Activated CD4-positive, alpha-beta T cell treated with anti-CD3 and anti-CD28 coated beads for 4 hours (primary cell): ENCODE measurements at places on chromosomes 16 and 17.

- DNase-seq: no peak
Measured at GRCh38 chr16:73126525-73126853, 78.6 kb upstream of the ZFHX3 start.

DNA sequence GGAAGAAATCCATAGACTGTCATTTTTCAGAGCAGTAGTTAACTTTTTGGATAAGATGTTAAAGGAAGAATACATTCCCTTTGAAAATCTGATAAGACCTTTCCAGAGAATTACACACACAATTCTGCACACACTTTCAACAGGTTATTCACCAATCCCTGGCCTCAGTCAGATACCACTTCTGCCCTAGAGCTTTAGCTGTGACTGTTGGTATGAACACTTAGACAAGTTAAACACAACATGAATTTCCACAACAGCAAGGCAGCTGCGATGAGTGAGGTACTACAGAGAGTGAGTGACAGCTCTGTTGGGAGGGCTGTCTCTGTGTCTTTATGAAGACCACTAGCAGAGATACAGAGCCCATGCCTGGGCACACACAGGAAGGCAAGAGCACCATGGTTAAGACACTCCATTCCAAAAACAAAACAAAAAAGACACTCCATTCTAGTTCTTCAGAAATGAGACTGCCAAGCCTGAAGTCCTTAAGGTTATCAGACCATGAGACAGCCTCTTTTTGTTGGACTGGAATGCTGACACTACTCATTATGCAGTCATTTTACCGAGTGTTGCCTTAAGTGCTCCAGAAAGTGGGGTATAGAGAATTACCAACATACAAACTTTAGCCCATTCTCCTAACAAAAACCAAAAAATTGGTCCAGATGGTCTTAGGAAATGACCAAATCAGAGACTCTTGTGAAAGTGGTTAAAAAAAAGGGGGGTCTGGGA lies 42.4 kb downstream of the TOM1L2 start:
- no peak for DNase-seq

GRCh38 chr17:34465789-34466188 lies 102.8 kb upstream of the CCL1 start:
- DNase-seq: no peak

- DNase-seq: no peak
Measured at GRCh38 chr17:61265397-61265796, 134.2 kb upstream of the TBX2 start.

DNA sequence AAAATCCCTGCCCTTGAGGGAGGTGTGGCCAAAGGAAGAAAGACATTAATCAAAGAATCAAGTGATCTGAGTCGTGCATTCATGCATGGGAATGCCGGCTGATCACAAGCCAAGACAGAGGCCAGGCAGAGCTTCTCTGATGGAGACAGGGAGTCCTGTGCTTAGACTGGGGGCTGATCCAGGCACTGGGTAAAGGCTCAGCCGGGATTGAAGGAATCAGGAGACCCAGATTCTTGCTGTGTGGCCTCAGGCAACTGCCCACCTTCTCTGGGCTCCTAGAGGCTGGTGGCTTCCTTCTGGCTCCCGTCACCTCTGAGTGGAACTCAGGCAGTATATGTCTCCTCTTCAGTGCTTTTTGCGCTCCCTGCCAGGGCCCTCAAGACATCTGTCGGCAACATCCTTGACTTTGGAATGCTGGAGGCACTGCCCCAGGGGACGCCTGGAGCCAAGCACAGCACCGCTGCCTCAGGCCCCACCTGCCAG lies 17.7 kb downstream of the RAI1 start:
- DNase-seq: no peak

DNA sequence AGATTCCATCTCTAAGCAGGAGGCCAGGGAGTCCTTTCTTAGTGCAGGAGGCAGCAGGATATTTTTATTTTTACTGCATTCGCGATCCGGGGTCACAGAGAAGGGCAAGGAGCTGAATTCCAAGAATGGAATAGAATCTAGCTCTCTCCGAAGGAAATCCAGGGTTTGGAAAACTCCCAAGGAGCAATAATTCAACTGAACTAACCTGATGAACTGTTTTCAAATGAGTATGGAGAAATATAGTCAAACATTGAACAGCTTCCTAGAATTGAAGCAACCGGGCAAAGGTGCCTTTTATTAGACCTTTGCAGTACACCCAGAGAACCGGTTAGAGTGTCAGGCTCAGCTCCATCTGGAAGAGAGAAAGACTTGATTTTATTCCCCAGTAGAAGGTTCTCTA lies 120.7 kb upstream of the MAF start:
- DNase-seq: no peak

GRCh38 chr17:40335620-40336019 lies 26.6 kb downstream of the RARA start:
- DNase-seq: no peak

- DNase-seq: no peak
Measured at GRCh38 chr17:61795546-61795945, 67.8 kb downstream of the BRIP1 start.

- no peak for DNase-seq
Measured at GRCh38 chr16:48605518-48606110, 4.4 kb downstream of the N4BP1 start.

DNA sequence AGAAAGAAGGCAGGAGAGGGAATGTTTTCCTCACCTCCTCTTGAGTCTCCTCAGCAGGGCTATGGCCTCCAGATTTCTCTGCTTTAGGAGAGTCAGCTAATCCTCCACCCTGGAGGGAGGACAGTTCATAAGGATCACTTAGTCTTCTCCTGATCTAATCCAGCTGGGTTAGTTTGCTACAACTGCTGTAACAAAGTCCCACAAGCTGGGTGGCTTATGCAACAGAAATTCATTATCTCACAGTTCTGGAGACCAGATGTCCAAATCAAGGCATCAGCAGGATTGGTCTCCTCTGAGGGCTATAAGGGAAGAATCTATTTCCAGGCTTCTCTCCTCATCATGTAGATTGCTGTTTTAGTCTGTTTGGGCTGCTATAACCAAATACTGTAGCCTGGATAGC lies 40.6 kb upstream of the XYLT1 start:
- DNase-seq: no peak

- no peak for DNase-seq
Measured at GRCh38 chr16:72844225-72844920, 203.6 kb downstream of the ZFHX3 start.

DNA sequence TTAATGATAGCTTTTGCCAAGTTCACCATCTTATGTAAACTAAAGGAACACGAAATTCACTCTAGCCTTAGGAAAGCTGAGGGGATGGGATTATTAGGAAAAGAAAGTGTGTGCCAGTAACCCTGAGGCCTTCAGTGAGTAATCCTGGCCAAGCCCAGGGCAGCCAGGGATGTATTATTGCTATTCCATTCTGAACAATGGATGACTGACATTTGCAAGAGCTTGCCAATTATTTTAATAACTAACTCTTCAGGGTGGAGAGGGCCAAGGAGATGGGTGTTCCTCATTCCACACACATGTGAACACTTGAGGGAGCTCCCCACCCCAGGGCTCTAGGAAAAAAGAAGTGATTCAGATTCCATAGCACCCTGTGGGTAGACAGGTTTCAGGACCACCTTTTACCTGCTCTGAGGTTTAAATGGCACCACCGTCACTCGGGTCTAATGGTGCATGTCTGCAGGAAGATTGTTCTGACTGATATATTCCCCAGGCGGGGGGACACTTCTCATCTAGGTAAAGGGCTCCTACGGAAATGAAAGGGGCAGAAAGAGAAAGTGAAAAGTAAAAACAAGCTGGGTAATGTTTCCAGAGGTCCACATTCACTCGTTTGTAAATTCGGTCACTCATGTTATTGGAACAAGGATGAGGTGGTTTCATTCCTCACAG lies 41.5 kb downstream of the TK2 start:
- no peak for DNase-seq

DNA sequence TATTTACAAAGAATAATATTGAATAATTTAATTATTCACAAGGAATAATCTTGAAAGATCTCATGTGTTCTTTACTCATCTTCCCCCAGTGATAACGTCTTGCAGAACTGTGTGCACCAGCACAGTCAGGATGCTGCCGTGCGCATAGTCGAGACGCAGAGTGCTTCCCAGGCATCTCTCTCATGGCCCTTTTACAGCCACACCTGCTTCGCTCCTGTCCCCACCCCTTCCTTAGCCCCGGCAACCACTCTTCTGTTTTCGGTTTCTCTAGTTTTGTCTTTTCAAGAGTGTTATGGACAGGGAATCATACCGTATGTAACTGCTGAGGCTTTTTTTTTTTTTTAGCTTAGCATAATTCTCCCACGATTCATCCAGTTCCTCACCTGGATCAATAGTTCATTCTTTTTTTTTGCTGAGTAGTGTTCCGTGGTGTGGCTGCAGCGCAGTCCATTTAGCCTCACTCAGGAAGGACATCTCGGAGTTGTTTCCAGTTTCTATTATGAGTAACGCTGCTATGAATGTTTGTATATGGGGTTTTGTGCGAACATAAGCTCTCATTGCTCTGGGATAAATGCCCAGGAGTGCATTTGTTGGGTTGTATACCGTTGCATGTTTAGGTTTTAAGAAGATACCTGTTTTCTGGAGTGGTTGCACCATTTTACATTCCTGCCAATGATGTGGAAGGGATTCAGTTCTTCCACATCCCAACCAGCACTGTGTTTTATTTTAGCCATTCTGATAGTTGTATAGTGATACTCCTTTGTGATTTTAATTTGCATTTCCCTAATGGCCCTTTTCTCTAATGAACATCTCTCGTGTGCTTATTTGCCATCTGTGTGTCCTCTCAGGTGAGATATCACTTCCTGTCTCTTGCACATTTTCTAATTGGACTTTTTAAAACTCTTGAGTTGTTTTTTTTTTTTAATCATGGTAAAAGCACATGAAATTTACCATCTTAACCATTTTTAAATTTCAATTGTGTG lies 47.6 kb downstream of the SEC14L1 start:
- DNase-seq: no peak

GRCh38 chr17:61005358-61005757 lies 327.7 kb downstream of the BCAS3 start:
- no peak for DNase-seq

DNA sequence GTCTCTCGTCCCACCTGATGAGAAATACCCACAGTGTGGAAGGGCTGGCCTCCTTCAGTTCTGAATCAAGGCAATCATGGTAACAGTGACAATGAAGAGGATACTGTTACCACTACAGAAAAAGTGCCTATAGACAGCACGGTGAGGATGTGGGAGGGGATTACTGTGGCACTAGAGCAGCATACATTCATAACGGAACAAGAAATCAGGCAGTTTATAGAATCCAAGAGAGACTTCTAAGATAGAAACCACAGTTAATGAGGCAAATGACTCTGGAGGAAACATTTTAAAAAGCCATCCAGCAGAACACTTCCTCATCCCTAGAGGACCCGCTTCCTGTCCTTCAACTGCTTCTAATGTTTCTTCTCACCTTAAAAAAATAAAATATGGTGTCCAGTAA lies 2.7 kb downstream of the RUSF1 start:
- no peak for DNase-seq

- DNase-seq: no peak
Measured at GRCh38 chr17:64998436-64999190, 57.9 kb downstream of the GNA13 start.

DNA sequence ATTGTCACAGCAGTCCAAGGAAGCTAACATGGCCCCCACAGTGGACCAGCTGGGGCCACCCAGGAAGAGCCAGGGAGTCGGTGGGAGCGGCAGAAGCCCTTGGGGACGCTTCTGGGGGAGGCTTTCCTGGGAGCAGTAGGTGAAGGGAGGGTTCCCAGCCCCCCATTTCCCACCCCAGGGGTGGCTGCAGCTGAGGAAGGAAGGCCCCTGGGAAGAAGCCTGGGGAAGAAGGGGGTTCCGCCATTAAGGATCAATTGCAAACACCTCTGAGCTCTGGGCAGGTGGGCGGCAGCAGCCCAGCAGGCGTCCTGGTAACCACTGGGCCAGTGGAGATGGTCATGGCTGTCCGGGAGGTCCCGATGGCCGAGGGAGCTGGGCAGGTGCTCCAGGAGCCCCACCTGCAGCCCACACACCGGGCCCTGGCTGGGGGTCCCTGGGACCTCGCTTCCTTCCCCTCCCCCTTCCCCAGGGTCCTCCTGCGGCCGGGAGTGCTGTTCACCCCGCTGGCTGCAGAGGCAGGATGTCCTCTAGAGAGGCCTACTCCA lies 592 bp upstream of the PERCC1 start:
- no peak for DNase-seq

- DNase-seq: no peak
Measured at GRCh38 chr16:21150375-21151001, at the start of gene DNAH3. DNAH3 (minus strand) TSS chr16:21150846; CDS start chr16:21150319, 527 bp downstream.

- DNase-seq: no peak
Measured at GRCh38 chr17:17579691-17580090, 11.8 kb downstream of the PEMT start.

GRCh38 chr17:27974531-27975145 lies 67.8 kb upstream of the NLK start:
- DNase-seq: no peak

DNA sequence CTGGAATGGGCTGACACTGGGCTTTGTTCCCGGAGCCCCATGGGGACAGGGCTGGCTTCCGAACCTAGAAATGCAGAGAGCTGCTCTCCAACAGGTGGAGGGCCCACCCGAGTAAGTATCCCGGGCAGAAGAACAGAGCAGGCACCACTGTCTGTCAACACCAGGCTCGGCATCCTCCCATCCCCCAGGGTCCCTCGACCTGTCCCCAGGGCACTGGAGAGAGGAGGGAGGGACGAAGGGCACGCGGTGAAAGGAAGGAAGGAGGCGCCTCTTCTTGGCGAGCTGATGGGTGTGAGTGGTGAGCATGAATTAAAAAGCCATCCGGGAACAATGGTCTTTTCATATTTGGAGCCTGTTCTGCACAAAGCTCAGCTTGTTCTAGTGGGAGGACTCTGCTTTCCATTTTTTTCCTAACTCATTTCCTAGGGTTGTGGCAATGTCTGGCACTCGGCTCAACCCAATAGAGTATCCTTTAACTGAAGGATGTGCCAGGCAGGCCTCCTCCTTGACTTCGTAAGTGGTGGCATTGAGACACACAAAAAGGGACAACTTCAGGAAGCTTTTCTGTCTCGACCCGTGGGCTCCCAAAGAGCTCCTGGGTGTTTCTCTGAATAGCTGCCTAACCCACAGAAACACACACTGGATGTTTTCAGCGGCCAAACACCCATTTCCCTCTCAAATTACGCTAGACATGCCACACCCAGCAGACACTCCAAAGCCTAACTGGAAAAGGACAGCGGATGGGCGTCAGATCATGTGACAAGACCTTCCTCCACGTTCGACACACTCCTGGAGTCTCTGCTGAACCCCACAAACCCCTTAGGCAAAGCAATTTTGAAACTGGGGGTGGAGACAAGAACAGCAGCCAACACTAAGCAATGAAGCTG lies 47.7 kb downstream of the ZFHX3 start:
- DNase-seq: no peak

GRCh38 chr16:88705076-88705684 lies 1.0 kb downstream of the RNF166 start:
- no peak for DNase-seq

- no peak for DNase-seq
Measured at GRCh38 chr17:48491527-48492273, 39.1 kb downstream of the HOXB1 start.

DNA sequence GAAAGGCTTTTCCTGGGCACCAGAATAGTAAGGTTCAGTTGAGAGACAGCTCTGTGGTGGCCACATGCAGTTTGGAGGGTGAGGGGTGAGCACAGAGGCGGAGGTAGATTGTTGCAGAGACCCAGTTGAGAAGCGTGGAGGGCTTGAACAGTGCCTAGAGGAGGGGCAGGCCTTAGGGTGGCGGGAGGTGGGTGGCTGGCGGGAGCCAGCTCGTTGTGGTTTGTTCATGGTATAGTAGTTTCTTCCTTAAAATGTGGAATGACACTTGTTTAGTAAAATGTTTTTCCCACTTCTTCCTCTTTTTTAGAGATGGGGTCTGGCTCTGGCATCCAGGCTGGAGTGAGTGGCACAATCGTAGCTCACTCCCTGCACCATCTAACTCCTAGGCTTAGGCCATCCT lies 14.2 kb downstream of the USP10 start:
- no peak for DNase-seq
